NCI-H1092 (cell line): ENCODE measurements at places on chromosomes 2 and 18.

GRCh38 chr18:36302676-36303075 is 5.2 kb downstream of the FHOD3 start:
- no peak for DNase-seq

DNA sequence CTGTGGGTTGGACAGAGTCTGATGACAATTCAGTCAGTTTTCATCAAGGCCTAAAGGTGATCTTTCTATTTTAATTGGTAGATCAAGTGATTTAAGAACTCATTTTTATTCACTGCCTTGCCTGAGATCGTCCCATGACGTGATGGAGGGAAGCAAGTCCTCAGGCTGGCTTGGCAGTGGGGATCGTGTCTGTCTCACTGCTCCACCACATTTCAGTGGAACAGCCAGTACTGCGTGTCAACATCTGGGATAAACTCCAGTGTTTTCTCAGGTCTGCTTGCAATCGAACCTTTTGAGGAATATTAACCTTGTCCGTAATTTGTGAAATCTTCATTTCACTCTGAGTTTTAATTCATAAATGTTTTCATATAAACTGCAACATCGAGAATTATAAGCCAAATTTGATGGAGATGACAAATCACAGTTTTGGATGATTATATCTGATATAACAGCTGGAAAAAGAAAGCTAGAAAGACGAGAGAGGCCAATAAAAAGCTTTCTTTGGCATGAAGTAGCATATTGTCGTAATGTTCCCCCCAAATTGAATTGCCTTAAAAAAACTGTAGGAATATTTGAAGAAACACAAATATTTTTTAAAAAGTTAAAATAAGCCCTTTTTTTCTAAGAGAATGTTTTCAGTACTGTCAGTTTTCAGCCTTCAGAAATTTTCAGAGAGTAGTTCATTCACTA is 414.7 kb upstream of the SPRED2 start:
- DNase-seq: no peak

DNA sequence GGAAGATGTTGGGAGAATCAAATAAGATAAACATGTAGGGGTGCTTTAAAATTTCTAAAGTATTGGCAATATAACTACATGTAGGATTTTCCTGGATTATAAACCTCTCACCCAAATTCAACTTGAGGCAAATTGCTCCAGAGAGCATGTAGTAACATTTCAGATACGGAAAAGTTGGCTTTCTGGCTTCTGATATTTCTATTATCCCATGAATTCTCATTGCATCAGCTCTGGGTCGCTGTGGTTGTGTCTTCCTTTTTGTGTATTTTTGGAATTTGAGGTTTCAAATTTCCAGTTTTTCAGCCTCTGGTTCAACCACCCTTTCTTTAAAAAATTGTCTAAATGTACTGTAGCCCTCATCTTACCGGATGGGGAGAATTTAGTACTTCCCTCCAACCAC is 32.3 kb downstream of the TGIF1 start:
- no peak for DNase-seq

DNA sequence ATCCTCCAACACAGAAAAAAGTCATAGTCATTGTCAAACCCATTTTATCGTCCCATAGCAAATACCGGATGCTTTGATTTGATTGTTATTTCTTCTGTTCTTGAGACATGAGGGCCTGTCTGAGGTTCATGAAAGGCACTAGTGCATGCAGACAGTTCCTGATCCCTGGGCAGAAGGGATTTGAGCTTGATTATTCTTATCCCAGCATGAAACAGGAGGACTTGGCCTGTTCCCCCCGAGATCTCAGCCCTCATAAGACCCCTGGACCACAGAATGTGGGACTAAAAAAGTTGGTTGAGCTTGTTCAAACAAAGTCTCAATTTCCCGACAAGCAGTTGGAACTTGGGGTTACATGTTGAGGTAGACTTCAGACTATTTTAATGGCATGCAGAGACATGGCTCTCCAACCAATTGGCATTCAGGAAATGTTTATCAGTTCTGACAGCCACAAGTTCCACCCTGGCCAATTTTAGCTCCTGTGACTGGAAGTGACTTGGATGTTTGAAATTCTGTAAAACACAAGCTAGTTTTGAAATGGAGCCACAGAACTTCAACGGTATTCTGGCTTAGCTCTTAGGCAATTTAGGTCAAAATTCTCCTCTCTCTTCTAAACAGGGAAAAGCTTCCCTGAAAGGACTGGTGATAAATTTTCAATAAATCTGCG is 366.9 kb upstream of the SLC14A2 start:
- no peak for DNase-seq

GRCh38 chr2:106825161-106825560 is 60.8 kb downstream of the ST6GAL2 start:
- no peak for DNase-seq

DNA sequence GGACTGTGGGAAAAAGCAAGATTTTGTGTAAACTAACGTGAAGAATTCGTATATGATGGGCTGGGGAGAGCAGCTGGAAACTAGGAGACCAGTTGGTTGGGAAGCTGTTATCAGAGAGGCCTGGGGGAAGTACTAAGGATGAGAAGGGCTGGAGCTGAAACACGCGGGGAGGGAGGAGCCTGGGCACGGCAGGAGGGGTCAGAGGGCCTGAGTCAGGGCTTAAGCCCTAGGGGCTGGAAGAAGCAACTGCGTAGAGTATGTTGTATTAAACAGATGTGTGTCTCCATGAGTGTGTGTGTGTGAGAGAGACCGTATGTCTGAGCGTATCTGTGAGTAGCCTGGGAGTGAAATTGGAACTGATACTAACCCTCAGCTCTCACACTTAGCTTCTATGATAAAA is 8.4 kb downstream of the POMC start:
- no peak for DNase-seq

GRCh38 chr2:191738667-191739066 is 60.7 kb downstream of the NABP1 start:
- DNase-seq: no peak

DNA sequence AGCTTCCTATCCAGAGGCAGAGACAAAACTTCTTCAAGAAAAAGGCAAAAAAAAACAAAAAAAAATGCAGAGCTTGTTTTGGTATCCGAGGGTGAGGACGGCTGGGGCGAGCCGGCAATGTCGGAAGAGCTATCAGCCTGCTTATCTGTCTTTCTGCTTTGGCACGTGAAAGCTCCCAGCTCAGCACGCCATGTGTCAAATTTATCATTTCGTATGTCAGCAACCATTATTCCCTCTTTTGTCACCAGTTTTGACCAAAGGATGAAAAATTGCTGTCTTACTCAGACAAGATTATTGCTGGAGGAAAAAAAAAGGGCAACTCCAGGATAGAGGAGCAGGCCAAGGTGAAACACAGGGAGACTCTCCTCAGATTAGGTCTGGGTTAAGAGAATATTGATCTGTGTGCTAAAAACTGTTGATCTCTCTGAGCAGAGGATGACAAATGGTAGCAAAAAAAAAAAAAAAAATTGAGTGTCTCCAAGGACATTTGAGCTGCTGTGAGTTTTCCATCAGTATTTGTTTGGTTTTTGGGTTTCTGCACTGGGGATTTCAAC is 532.0 kb upstream of the POU3F3 start:
- DNase-seq: no peak

DNA sequence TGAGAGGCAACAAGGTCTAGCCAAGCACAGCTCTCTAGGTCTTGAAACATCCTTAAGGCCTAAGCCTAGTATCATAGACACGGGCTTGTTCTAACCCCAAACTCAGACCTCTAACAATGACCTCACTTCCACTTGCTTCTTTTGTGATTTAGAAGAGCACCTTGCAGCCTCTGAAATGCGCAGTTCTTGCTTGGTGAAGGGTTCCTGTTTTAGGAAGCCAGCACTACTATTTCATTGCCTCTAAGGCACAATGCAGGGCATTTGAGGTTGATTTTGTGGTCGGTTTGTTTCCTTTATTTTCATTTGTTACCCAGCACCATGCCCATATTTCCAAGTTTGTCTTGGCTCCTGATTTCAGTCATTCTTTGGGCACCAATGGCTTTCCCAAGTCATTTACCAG is 117.0 kb upstream of the CYP1B1 start:
- DNase-seq: no peak

- no peak for DNase-seq
Observed at GRCh38 chr18:3014503-3015203, 1.7 kb upstream of the LPIN2 start.

GRCh38 chr2:65055422-65056214 is 598 bp upstream of the CEP68 start:
- DNase-seq: peak; percentile 32

GRCh38 chr2:38523728-38524437 is 78.8 kb downstream of the HNRNPLL start:
- no peak for DNase-seq
